ENCODE measurements at places on chromosomes 5 and 9. TPM values are rescaled to one million over a fixed set of nuclear protein-coding genes. Genes with fewer than 3 reads are reported as not detected.

DNA sequence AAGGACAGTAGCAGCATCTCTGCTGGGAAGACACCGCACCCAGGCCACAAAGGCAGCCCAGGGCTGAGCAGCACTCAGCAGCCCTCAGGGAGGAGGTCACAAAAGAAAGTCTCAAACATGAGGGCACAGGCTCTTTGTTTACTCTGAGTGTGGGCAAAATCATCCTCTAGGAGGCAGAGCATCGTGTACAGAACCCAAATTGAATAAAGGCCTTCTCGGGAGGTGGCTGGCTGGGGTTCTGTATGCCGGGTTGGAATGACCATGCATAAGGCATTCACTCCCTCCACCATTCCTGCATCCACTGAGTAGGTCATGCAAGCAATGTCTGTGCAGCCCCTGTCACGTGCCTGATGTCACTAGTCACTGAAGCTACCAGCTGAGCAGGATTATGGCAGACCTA, 412.8 kb downstream of the SPOCK1 start:
- no peak for DNase-seq

DNA sequence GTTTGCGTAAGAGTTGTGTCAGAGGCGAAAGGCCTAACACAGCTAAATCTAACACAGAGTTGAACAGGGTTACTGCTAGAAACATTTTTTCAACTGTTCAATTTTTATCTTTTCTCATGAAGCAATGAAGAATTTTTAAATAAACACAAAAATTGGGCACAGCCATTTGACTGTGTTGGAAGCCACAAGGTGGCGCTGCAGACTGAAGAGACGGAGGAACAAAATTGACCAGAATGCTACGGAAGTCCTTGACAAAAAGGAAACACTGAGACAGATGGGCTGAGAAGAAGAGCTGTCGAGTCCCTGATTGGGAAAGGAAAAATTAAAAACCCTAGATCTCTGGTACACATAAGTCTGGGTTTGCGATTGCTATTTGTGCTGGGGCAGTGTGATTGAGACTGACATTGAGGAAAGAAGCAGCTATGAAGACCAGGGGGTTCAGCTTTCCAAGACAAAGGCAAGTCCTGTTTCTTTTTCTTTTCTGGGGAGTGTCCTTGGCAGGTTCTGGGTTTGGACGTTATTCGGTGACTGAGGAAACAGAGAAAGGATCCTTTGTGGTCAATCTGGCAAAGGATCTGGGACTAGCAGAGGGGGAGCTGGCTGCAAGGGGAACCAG, at the start of gene PCDHB9:
Gene PCDHB9 (plus strand): TSS at position 265 of the 616 bp plus-strand sequence. CDS start 158 bp downstream, at position 423.
- no peak for DNase-seq

DNA sequence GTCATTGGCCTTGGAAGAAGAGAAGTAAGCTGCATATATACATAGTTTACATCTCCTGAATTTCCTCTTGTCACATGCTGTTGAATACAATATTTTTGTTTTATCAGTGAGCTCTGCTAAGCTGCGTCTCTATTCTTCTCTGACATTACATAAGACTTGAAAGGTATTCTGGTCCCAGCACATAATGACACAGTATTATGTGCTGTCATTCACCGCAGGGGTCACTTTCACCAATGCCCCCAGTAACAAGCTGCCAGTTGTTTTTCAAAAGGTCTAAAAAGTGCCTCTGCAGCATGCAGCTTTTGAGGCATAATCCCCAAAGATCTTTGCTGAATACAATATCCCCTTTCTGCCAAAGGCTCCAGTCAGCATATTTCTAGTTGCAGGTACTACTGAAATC, 349.0 kb upstream of the FAM174A start:
- DNase-seq: no peak

Gene SH3GL2
- 0.24 TPM for total RNA-seq

DNA sequence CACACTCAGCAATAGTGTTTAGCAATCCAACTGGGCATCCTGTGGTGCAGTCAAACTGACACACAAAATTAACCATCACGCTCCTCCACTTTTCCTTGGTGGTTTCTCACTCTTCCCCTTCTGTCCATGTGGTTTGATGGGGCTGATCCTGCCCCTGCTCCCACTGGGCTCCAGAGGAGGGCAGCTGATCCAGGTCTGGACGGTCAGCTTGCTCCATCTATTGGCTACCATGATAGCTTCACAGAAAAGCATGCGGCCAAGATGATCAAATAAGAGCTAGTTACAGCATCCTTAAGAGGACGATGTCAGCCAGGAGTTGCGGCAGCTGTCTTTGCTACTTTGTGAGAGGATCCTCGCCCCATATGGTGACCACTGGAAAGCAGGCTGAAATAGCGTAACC, 29.6 kb upstream of the RANBP17 start:
- DNase-seq: no peak

Gene GDNF
- not detected for total RNA-seq

GRCh38 chr9:76257311-76257710, 136.9 kb downstream of the RFK start:
- no peak for DNase-seq

Gene IL7R
- 23.8 TPM for total RNA-seq

DNA sequence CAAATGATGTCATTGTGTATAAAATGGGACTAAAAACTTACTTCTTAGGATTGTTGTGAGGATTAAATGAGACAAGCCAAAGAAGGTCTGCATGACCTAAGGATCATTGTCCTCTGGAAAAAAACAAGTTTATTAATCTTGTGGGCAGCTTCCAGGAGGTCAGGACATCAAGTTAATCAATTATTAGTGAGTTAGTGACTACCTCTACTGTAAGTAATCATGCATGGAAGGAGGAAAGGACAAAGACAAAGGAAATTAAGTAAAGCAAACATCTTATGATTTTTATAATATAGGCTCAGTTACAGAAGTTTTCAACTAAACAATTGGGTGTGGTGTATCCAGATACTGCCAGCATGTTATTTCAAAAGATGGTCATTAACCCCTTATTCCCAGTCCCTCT, 129.3 kb upstream of the TUT7 start:
- no peak for DNase-seq

DNA sequence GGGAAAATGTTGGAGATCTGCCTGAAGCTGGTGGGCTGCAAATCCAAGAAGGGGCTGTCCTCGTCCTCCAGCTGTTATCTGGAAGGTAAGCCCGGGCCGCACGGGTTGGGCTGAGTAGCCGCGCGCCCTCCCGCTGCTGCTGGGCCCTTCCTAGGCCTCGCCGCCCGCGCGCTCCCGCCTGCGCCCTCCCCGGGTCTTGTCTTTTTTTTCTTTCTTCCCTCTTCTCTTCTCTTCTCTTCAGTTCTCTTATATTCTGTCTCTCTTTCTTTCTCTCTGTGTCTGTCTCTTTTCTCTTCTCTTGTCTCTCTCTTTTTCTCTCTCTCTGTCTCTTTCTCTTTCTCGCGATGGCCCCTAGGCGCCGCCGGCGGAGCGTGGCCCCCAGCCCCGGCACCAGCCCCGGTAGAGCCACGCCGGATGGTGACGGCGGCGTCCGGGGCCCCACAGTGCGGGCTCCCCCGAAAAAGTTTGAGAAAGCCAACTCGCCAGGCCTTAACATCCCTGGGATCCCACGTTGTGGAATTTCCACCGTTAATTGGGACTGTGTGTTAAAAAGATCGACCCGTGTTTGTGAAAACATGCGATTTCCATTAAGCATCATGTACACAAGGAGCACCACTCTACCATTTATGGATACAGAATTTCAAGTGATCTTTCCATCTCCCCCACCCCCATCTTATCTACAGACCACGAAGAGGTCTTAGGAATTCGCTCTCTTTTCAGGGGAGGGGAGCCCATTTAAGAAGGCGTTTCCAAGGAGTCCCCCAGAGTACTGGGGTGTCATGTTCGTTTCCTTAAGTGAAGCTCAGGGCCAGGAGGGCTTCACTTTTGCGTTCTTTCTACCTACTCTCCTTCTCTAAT, 616 bp downstream of the ABL1 start:
- DNase-seq: no peak

DNA sequence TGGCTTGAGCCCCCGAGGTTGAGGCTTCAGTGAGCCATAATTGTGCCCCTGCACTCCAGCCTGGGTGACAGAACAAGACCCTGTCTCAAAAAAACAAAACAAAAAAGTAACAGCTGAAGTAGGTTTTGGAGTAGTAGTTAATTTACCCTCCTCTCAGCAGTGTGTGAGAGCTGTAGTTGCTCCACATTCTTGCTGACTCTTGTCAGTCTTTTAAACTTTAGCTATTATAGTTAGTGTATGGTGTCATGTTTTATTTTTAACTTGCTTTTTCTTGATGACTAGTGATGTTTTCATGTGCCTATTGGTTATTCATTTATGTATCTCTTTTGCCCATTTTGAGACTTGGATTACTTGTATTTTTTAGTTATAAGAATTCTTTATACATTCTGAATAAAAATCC, 52.9 kb upstream of the DHFR start:
- no peak for DNase-seq

DNA sequence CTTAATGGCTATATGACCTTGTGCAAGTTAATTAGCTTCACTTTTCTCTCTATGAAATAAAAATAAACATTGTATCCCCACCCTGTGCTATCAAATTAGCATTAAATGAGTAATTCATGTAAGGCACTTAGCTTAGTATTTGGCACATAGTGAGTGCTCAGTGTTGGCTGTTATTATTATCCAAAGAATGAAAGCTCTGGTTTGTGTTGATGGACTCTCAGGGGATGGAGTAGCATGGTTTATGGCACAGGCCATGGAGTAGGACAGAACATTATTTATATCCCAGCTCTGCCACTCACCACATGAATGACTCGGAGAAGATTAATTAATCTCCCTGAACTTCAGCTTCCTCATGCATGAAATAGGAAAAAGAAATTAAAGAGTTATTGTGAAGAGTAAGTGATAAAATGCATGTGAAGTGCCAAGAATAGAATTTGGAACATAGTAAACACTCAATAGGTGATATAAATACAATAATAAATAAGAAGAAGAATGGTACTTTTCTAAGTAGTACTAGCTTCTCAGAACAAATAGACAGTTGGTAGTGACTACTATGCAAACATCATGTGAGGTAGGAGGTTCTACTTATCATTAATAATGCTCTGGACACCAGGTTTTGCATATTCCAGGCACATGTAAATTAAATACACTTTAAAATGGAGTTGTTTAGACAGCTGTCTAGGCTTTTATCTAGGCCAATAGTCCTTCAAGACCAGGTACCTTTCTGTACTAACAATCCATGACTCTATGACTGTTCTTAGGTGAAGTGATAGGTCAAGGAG, 146.4 kb downstream of the GRIA1 start:
- no peak for DNase-seq

Gene OR1L6
- total RNA-seq: not detected

DNA sequence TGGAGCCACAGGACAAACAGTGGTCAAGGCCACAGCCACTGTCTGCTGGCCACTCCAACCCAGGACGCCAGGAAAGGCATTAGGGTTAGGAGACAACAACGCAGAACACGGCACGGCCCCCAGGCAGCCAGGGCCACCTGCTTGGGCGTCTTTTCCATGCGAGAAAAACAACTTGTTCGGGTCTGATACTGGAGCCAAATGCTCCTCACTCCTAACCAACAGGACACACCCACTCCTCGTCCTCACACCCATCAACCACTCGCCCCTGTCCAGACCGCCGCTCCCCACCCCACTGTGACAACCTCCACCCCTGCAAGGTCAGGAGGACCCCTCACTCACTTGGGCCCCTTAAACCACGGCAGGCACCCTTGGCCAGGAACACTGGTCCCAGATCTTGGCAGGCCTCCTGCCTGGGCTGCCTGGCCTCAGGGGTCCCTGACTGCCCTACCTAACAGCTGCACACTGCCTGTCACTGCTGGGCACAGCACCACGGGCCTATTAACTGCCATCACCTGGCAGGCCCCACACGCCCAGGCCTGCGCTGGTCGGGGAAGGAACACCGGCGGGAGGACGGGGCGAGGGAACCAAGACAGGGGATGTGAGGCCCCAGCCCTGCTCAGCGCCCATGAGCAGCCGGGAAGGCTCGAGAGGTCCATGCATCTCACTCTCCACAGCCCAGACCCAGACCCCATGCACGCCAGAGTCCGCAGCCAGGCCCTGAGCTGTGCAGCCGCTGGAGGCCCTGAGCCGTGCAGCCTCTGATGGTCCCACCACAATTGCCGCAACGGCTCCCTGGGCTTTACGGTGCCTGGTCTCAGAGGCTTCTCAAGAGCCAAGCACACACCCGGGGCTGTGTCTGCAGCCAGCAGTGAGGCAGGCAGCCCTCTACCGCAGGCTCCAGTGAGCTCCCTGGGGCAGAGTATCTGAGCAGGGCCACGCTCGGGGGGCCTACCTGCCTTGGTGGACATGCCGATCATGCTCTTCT, 13.8 kb downstream of the CLPTM1L start:
- DNase-seq: no peak

DNA sequence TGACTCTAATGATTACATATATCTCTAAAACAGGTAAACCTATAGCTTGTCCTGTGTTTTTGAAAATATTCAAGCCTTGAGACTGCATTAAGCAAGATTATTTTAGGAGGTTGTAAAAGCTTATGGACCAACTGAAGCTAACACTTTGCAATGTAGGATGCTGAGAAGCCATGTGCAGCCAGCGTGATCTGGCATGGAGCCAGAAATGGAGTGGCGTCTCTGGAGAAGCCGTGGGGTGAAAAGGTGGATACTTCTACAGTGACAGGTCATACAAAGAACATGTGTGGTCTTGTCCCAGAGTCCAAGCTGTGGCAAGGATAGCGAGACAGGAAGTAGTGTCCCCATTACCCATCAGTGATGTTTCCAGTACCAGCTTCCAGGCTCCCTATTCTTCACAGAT, 100.8 kb upstream of the CD180 start:
- DNase-seq: no peak

Gene SAPCD2
- 1.8 TPM for total RNA-seq

Gene PHF19
- total RNA-seq: 28.3 TPM

DNA sequence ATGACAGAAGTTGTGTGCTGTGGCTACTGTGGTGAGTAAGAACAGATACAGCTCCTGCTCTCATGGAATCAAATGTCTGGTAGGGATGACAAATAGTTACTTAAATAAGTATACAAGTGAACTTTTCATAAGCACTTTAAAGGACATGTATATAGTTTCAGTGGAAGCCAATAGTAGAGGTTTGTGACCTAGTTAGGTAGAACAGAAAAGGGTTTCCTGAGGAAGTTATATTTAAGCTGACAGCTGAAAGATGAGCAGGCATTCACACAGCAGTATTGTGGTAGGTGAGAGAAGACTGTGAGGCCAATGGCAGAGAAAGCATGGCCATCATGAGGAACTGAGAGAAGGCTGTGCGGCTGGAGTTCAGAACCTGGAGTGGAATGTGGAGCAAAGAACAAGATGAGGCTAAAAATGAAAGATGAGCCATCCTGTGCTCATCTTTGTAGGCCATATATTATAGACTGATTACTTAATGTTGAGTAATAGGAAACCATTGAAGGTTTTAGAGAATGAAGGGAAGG, 15.4 kb downstream of the FAM174A start:
- no peak for DNase-seq

DNA sequence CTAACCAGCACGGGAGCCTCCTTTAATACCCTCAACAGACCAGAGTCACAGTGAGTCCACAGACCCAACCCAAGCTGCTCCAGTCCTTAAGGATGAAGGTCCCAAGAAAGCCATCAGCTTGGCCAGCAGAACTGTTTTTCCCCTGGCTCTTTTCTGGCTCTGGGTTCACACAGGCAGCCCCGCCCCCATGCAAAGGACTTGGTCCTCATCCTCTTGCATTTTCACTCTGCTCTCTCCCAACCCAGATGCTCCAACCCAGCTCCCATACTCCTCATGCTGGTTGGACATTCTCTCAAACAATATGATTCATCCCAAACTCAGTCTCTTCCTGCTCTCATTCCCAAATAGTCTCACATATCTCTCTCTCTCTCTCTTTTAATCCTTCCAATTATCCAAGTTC, 74.2 kb upstream of the SPOCK1 start:
- no peak for DNase-seq
